HEK293T (cell line): ENCODE measurements at places on chromosomes 4 and X.
A peak's percentile ranks its signal among the peaks of the same experiment; 100 is the strongest.

GRCh38 chr4:177107288-177107921 lies 202.3 kb upstream of the NEIL3 start:
- DNase-seq = no peak

DNA sequence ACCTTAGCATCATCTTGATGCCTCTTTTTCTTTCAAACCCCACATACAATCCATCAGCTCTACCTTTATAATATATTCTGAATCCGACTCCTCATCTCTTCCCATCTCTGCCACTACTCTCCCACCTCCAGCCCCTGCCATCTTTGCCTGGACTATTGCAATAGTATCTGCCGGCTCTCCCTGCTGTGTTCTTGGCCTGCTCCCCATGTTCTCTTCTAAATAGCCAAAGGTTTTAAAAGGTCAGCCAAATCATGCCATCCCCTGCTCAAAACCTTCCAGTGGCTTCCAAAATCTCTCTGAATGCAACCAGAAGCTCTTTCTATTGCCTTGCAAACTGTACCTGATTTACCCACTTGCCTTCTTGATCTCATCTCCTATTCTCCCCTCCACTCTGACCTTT lies 266.0 kb downstream of the PTTG2 start:
- DNase-seq = no peak

DNA sequence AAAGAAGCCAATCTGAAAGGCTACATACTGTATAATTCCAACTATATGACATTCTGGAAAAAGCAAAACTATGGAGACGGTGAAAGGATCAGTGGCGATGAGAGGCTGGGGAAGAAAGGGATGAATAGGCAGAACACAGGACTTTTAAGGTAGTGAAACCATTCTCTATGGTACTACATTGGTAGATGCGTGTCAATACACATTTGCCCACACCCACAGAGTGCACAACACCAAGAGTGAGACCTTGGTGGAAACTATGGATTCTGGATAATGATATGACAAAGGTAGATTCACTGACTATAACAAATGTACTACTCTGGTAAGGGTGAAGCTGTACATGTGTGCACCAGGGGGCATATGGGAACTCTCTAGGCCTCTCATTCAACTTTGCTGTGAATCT lies 134.5 kb downstream of the FBXW7 start:
- no peak for DNase-seq

- no peak for DNase-seq
Observed at GRCh38 chr4:146506272-146506671, 15.5 kb downstream of the SLC10A7 start.

GRCh38 chr4:154720123-154720522 lies 23.7 kb upstream of the LRAT start:
- DNase-seq = no peak

- peak; percentile 57 for DNase-seq
Observed at GRCh38 chr4:106238820-106239420, 77.1 kb downstream of the TBCK start.

GRCh38 chrX:154120567-154120966 lies 23.1 kb upstream of the MECP2 start:
- DNase-seq = no peak

GRCh38 chrX:38515291-38515690 lies 46.1 kb upstream of the TSPAN7 start:
- DNase-seq = no peak

GRCh38 chr4:105432438-105432837 lies 41.4 kb downstream of the PPA2 start:
- DNase-seq = no peak

GRCh38 chrX:389021-389441 lies 2.3 kb upstream of the PPP2R3B start:
- no peak for DNase-seq

DNA sequence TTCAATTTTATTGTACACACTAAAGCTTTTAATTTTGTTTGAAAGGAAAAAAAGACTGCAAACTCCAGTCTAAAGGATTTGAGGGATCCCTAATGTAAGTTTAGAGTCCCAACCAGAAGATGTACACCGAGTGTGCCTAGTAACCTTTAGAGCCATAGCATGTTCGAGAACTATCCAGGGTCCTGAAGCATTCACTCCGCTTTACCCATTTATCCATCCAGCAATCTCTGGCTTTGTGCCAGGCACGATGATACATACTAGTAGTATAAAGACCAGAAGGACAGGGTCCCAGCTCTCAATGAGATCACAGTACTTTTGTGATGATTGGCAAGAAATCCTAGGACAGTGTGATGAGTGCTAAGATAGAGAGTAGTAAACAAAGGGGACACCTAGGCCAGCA lies 168.7 kb downstream of the STK32B start:
- DNase-seq = no peak

GRCh38 chr4:165666836-165667235 lies 206.2 kb upstream of the TLL1 start:
- no peak for DNase-seq

- DNase-seq = no peak
Observed at GRCh38 chrX:2723286-2723879, 28.5 kb upstream of the XG start.

- no peak for DNase-seq
Observed at GRCh38 chr4:10643600-10644425, 40.8 kb downstream of the CLNK start.

GRCh38 chr4:6338175-6338950 lies 68.7 kb downstream of the WFS1 start:
- no peak for DNase-seq

DNA sequence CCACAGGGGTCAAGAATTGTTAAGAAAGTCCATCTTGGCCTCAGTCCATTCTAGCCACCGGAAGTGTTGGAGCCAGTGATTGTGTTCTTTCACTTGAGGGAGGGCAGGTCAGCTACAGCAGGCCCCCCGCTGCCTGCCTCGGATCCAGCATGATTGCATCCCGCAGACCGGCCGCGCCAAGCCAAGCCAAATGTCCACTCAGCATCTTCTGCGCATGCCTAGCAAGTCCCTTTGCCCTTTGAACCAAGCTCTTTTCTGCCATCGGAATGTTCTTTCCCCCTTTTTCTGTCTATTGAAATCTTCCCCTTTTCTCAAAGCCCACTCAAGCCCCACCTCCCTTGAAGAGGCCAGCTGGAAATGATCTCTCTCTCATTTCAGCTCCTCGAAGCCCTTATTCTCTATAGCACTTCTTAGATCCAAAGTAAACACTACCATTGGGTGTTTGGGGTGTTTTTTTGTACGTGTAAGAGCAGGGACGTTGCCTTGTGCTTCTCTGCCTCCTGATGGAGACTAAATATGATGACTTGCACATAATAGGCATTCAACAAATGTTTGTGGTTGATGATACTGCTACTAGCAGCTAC lies 147.8 kb upstream of the BCOR start:
- no peak for DNase-seq

DNA sequence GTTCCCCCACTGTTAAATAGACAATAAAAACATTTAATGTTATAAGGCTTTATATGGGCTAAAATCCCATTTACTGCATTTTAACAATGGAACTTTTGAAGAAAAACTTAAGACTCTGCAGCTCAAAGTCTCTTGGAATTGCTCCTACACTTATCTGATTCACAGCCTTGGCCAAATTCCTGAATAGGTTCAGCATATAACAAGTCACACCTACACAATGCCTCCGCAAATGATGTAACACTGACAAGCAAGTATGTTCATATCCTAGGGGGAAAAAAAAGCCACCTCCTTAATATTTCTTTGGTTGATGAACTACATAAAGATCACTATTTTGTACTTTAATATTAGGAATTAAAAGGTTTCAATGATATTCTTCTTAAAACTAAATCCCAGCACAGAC lies 34.5 kb downstream of the RPS6KA6 start:
- no peak for DNase-seq

- no peak for DNase-seq
Observed at GRCh38 chr4:25532591-25532990, 123.1 kb upstream of the SLC34A2 start.

GRCh38 chr4:60652933-60653332 lies 547.2 kb upstream of the ADGRL3 start:
- no peak for DNase-seq

DNA sequence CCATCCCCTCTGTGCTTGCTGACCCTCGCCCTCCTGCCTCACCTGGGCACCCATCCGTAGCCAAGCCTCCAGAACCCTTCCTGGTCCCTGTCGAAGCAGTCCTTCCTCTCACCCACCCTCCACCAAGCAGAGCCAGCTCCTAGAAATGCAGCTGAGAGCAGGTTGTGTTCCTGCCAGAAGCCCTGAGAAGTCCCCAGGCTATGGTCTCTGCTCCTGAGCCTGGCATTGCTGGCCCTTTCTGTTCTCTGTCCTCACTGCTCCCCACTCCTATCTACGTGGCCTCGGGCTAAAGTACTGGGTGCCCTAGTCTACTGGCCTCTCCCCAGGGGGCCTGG lies 2.1 kb upstream of the CPZ start:
- DNase-seq = no peak

GRCh38 chr4:766559-767283 lies 59.2 kb downstream of the CPLX1 start:
- DNase-seq = no peak
